ENCODE measurements at places on chromosomes 7 and 10. TPM values are rescaled to one million over a fixed set of nuclear protein-coding genes. Genes with fewer than 3 reads are reported as not detected.

Gene MRC1
- total RNA-seq: 38.3 TPM

Gene GSAP
- total RNA-seq: 7.3 TPM

Gene UTF1
- total RNA-seq: not detected

Gene DDIT4
- 71.4 TPM for total RNA-seq

Gene ADGRA1
- total RNA-seq: not detected

Gene ASAH2B
- total RNA-seq: 3.4 TPM

Gene CPEB3
- total RNA-seq: 14.1 TPM

Gene AFAP1L2
- total RNA-seq: 5.7 TPM

Gene SAMD9L
- 3.8 TPM for total RNA-seq

Gene MDFIC
- 18.3 TPM for total RNA-seq

Gene PTEN
- total RNA-seq: 54.6 TPM

Gene DNAJC12
- total RNA-seq: 7.1 TPM

Gene GPER1
- total RNA-seq: 3.6 TPM

Gene ADAMTS14
- 0.43 TPM for total RNA-seq

Gene GPR85
- 0.62 TPM for total RNA-seq

Gene FEZF1
- not detected for total RNA-seq

Gene AKR1C8
- total RNA-seq: not detected

Gene AKR1E2
- 5.4 TPM for total RNA-seq

Gene ITGA8
- total RNA-seq: 1.7 TPM

Gene SEMA3C
- total RNA-seq: 67.8 TPM

Gene TCAF2
- 0.38 TPM for total RNA-seq

Gene LGI1
- not detected for total RNA-seq

Gene LIPK
- total RNA-seq: not detected

Gene ORAI2
- 3.0 TPM for total RNA-seq

Gene SDK1
- 2.3 TPM for total RNA-seq

Gene KCNMA1
- total RNA-seq: 2.2 TPM

Data from Right ventricle myocardium inferior (tissue), 1 donor.